ENCODE measurements at places on chromosomes 13 and 19.

- no peak for DNase-seq
Observed at GRCh38 chr19:45931055-45931454, 16.5 kb upstream of the NANOS2 start.

GRCh38 chr19:18464646-18465045, 26.7 kb upstream of the ISYNA1 start:
- DNase-seq, result no peak

DNA sequence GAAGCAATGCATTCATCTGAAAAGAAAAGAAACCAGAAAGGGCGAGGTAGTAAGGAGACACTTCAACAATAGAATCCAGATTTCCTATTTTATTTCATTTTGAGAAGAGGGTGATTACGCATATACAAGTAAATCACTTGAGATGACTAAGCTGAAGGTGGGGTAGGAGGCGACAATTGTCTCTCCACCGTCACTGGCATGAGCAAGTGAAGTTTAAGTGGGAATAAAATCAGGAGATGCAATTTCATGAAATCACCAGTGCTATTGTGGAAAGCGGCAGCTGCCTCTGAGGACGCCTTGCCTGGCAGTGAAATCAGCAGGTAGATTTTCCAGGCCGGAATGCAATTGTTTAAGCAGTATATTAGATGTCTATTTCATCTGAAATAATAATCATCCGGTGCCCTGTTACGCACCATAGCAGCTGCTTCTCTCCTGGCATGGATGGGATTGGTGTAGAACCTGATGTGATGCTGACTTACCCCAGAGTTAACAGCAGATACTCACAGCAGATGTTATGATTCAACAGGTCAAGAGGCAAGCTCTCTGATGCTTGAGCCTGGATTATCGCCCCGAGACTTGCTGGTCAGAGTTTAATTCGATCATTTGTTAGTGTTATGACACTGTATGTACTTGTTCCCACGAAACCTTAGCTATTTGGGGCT, 64.3 kb downstream of the RASL11A start:
- no peak for DNase-seq

DNA sequence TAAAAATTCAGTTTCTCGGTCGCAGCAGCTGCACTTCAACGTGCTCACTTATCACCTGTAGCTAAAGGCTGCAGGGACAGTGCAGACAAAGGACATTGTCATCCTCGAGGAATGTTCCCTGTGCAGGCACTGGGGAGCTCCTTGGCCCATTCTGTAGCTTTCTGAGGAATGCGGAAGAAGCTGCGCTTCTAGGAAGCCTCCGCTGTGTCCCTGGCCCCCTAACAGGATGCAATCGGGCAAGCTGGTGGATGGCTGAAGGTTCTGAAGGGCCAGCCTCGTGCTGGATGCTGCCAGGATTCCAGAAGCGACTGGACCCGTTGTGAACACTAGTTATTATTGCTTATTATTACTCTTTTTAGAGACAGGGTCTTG, 8.1 kb downstream of the ANO8 start:
- no peak for DNase-seq

DNA sequence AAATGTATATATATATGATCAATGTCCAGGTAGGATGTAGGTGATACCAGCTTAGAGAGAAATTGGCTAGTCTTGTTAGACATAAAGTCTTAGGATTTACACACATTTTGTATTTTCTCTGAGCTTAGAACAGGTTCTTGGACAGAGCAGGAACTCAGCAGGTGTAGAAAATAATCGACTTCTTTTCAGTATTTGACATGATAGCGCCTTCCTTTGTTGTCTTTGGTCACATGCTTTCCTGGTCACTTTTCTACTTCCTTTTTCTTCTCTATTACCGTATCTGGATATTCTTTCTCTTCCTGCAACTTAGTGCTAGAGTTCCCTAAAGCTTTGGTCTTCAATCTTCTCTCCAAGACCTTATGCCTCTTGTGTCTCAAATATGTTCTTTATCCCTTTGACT, 107.4 kb downstream of the LRCH1 start:
- no peak for DNase-seq

DNA sequence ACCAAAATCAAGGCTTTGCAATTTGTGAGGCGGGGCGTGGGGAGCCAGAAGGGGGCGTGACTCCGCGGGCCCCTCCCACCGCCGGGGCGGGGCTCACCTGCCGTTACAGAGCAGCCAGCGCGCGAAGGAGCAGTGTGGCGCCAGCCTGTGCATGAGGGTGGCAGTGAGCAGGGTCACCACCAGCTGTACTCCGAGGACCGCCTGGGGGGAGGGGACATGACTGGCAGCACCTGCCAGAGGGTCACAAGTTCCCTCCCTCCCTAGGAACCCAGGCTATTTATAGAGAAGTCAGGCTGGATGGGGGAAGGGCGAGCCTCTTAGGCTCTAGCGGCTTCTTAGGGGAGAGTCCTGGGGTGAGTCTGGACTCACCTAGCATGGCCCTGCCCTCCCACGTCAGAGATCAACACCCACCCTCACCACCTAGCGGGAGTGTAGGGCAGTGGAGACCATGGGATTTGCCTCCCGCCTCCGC, 3.6 kb downstream of the TMEM161A start:
- DNase-seq, result no peak

DNA sequence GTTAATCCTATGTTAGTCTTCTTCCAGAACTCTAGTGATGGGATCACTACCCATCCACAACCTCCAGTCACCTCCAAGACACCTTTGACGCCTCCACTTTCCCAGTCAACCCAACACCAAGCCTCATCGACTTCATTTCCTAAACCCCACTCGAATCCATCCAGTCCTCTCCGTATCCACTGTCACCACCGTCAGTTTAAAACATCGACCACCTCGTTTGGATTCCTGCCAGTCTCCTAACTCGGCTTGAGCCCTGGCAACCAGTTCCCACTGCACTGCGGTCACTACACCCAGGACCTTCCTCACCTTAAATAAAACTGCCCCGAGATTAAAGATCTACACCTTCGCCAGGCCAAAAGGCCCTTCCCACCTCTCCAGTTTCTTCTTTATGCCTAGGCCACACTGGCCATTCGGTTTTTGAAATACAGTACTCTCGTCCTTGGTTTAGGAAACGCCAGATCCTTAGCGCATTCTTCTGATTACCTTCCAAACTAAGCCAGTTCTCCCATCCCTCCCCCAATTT, 1.2 kb downstream of the MTIF3 start:
- DNase-seq, result no peak

GRCh38 chr13:66508153-66508909, 721.8 kb downstream of the PCDH9 start:
- DNase-seq, result no peak

DNA sequence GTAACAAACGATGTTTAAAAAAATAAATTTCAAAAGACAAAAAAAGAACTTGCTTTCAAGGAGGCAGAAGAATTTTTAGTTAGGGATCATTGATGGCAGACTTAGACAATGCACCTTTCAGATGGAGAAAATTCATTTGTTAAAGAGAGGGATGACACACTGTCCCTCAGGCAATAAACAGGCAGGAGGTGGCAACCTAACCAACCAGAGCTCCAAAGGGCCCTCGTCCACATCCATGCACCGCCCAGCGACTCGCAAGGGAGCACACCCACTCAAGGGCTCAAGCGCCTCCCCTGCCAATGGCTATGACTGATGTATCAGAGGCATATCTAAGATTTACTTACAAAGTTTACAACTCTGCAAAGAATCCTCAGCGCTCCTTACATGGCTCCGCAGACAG, 81.9 kb downstream of the TUBGCP3 start:
- no peak for DNase-seq

DNA sequence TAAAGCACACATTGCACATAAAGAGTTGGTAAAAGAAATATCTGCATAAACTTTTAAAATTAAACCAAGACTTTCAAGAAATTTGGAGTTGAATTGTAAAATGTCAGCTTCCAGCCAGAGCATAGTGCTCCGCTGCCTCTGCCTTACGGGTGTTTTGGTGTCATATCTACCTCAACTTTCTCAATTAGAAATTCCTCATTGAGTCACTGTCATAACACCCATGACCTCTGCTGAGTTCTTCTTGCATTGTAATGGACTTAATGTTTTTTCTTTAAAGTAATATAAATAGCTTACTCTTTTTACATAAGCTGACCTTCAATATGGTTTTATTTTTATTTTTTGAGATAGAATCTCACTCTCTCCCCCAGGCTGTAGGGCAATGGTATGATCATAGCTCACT, 551.0 kb upstream of the NBEA start:
- no peak for DNase-seq

GRCh38 chr19:42335971-42336370, 10.5 kb downstream of the MEGF8 start:
- DNase-seq, result no peak

- no peak for DNase-seq
Observed at GRCh38 chr19:5080030-5080654, 111.2 kb downstream of the KDM4B start.

- no peak for DNase-seq
Observed at GRCh38 chr13:113862931-113863523, 849 bp downstream of the GAS6 start.

- no peak for DNase-seq
Observed at GRCh38 chr13:42328672-42329071, 56.7 kb downstream of the AKAP11 start.

GRCh38 chr19:39858541-39858940, 12.4 kb upstream of the FBL start:
- DNase-seq, result no peak

- DNase-seq, result no peak
Observed at GRCh38 chr13:23652909-23653726, 82.9 kb downstream of the TNFRSF19 start.

DNA sequence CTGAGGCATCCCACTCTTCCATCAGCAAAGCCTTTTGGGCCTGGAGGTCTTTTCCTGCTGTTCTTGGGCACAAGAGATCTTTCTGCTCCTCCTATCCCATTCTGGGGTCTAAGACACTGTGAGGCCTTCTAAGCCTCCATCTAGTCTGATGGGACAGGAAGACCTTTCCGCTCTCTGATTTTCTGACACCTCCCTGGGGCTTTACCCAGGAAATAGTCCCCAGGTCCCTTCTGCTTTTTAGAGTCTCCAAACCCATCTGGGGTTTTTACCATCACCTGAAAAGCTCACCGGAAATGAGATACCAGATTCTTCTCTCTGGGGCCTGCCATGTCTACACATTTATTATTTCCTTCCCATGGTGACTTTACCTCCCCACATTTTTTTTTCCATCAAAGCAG, 21.1 kb downstream of the CLEC17A start:
- DNase-seq, result no peak

- DNase-seq, result no peak
Observed at GRCh38 chr19:42185277-42185676, 32.2 kb downstream of the DEDD2 start.

DNA sequence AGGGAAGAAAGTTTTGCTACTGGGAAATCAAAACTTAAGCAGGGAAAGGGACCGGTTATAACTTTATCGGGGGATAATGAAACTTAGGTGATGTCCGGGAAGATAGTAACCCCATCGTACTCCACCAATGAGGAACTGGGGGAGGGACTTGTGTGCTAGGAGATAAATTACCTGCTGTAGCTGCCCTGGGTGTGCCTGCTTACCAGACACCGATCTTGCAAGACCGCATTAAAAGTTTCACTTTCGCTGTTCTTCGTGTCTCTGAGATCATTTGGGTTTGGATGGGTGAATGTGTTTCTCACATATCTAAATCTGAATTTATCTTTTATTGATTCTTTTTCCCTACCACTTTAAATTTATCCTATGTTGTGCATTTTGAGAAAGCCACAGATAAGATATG, 381.4 kb downstream of the SLITRK6 start:
- no peak for DNase-seq

DNA sequence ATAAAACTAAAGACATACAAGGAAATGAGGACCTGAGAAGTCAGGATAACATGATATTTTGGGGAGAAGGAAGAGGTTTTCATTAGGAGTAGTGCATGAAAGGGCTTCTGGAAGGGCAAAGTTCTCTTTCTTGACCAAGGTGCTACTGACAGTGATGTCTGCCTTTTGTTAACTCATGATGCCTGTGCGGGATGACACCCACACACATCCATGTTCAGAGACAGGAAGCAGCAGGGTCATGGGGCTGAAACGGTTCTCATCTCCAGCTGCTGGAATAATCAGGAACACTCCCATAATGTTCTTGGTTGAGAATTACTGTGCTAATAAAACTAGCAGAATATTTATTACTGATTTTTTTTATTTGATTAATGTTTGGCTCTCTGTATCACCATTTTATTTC, 29.1 kb downstream of the KCNC3 start:
- no peak for DNase-seq

- DNase-seq, result no peak
Observed at GRCh38 chr13:30334663-30335386, 27.5 kb upstream of the KATNAL1 start.

GRCh38 chr13:22176968-22177520, 506.2 kb downstream of the FGF9 start:
- no peak for DNase-seq

GRCh38 chr13:110812121-110812868, 98.8 kb downstream of the ING1 start:
- DNase-seq, result no peak

- no peak for DNase-seq
Observed at GRCh38 chr13:42277618-42278276, 5.8 kb downstream of the AKAP11 start.

GRCh38 chr13:28640861-28641599, 17.9 kb upstream of the POMP start:
- DNase-seq, result no peak

DNA sequence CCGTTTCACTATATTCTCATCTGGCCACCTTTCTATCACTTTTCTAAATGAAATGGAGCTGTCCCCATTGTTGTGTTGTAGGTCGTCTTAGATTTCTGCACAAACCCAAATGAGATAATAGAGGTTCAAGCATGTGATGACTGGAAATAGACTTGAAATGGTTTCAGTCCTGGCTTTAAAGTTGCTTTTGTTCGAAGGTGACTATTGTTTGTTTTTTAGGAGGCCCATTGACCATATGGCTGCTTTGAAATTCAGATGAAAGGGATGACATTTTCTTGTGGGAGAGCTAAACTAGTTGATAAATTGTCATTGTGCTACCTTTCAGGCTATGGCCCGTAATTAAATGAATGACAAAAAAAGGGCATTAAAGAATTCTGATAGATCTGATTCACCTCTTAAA, 583.7 kb downstream of the GPC6 start:
- DNase-seq, result no peak

- no peak for DNase-seq
Observed at GRCh38 chr13:112058941-112059340, 8.0 kb upstream of the SOX1 start.

GRCh38 chr13:33194820-33195692, 90.5 kb downstream of the STARD13 start:
- no peak for DNase-seq

DNA sequence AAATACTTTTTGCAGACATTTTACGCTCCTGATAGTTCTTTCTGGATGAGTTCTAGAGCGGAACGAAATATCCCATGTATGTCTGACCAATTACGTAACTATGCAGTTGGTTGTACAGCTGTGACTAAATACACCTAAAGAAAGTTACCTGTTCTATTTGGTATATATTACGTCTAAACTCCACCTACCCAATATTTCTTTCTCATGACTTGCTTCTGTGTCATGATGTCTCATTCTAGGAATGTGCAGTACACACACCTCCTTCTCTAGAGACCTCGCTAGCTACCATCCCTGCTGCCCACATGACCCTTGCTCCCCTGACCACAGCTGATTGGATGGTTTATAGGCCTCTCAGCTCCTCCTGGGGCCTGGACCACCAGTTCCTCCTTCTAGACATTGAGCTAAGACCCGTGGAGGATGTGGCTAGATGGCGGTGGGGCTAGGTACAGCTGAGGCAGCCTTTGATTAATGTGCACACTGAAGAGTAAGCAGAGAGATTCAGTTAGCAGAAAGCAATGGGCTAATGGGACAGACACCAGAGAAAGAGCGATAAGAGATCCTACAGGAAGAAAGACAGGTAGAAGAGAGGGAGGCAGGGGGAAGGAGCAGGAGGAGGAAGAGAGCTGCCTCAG, 422.1 kb downstream of the COG6 start:
- DNase-seq, result no peak

All from activated CD4-positive, CD25-positive, alpha-beta regulatory T cell (primary cell).